ENCODE measurements at places on chromosomes 6 and 20. TPM values are rescaled to one million over a fixed set of nuclear protein-coding genes. Genes with fewer than 3 reads are reported as not detected.

The FAM217A gene
- not detected for total RNA-seq

The ULBP3 gene
- 3.1 TPM for total RNA-seq

DNA sequence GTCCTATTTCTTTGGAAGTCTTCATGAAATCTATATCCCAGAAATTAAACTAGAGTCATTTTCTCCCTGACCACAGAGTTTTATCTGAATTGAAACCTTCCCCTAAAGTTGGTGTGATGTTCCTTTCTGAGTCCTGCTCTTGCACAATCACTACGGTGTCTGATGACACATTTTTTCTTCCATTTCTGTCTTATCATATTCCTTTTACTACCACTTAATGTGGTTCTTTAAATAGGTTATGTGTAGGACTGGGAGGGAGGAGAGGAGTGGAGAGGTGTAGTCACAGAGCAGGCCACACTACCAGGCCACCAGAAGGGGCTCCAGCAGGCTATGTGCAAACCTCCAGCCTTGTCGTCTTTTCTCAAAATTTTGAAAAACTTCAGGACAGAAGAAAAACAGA lies 39.7 kb upstream of the ATXN1 start:
- DNase-seq, result no peak

DNA sequence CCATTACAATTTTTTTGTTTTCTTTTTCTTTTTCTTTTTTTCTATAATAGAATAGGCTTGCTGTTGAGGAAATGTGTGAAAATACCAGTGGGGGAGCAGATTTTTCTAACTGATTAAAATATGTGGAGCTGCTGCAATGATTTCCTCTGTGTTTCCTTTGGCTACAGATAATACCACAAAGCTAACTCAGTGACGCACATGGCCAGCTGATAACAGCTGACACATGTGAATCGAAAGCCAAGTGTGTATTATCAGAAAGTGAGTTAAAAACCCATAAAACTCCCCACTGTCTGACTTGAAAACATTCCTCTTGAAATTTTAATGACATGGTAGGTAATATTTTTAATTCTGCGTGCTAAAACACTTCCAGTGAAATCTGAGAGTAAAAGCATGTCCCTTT lies 70.8 kb upstream of the AHI1 start:
- DNase-seq, result no peak

DNA sequence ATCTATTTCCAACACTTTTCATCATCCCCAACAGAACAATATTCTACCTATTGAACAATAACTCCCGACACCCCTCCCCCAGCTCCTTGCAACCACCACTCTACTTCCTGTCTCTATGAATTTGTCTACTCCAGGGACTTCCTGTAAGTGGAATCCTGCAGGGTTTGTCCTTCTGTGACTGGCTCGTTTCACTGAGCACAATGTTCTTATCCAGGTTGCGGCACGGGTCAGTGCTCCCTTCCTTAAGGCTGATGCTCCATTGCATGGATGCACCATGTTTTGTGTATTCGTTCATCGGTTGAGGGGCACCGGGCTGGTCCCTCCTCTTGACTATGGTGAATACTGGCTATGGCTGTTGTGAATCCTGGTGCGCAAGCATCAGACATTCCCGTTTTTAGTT lies 163.2 kb downstream of the TBXT start:
- DNase-seq, result no peak

The PGC gene
- total RNA-seq, result not detected

The HEY2 gene
- total RNA-seq, result 3.3 TPM

The SNAP25 gene
- 0.22 TPM for total RNA-seq

- no peak for DNase-seq
Observed at GRCh38 chr6:109102762-109103161, 7.5 kb downstream of the CEP57L1 start.

- DNase-seq, result no peak
Observed at GRCh38 chr6:43951756-43952675, 175.2 kb downstream of the MRPL14 start.

The DCDC2 gene
- total RNA-seq, result not detected

- DNase-seq, result no peak
Observed at GRCh38 chr6:98777762-98778161, 56.6 kb upstream of the POU3F2 start.

The SYTL3 gene
- total RNA-seq, result 4.1 TPM

- DNase-seq, result no peak
Observed at GRCh38 chr6:56862415-56863175, 92.3 kb upstream of the BEND6 start.

The RAMACL gene
- 10.8 TPM for total RNA-seq

DNA sequence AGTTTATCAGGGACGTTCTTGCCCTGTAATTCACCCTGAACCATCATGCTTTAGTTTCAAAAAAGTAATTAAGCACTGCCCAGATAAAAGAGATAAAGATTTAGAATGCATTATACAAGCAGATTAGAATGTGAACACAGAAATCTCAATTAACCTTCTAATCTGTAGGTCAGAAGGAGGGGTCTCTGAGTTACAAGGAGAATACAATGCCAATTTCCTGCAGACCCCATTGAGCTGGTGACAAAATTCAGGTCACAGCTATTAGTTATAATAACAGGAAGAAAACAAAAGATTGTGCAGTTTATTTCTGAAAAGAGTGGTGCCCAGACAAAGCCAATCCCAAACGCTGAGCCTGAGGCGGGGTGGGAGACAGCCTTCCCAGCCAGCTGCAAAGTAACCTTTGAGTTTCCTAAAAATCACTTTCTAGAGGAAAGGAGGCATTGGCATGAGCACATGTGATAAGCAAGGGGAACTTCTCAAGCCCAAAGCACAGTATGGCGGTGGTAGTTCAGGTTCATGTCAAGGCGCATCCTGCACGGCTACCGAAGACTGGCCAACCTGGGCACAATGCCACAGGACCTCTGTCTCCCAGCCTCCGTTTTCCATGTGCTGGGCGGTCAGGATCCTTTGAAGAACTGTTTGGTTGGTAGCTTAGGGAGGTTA lies 192.5 kb downstream of the TTLL2 start:
- DNase-seq, result no peak

DNA sequence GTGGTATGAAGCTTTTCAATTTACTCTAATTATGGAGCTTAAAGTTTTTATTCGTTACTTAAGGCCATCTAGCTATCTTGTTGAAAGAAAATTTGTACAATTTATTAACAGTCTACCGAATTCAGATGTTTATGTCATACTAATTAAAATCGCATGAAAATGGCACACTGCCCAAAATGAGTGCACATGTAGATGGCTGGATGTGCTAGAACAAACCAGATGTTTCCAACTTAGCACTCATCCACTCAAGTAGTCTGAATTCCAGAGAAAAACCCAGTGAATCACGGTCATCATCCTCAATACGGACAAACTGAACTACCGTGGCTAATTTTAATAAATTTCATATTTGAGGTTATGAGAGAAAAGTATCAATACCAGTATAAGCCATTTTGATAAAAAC lies 70.4 kb downstream of the COL12A1 start:
- DNase-seq, result no peak

GRCh38 chr6:27547157-27548075 lies 74.5 kb upstream of the ZNF184 start:
- DNase-seq, result no peak

DNA sequence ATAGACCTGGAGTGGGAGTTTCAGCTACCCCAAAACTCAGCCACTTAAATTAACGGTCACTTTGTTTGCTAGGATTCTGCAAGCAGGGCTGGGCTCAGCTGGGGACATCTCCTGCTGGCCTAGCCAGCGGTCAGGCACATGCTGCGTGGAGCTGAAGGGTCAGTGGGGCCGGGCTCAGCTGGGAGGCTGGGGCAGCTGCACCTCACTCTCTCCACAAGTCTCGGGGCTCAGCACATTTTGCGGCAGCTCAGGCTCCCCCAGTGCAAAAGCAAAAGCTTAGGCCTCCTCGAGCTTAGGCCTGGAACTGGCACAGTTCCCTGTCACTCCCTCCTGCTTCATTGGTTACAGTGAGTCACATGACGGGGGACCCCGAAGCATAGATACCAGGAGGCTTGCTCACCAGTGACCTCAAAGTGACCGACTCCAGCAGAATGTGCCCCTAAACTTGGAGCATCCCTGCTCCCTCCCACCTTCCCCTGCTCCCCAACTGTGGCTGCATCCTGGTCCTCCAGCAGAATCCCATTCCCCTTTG lies 80.6 kb upstream of the CST7 start:
- DNase-seq, result no peak

The CDH4 gene
- 2.3 TPM for total RNA-seq

DNA sequence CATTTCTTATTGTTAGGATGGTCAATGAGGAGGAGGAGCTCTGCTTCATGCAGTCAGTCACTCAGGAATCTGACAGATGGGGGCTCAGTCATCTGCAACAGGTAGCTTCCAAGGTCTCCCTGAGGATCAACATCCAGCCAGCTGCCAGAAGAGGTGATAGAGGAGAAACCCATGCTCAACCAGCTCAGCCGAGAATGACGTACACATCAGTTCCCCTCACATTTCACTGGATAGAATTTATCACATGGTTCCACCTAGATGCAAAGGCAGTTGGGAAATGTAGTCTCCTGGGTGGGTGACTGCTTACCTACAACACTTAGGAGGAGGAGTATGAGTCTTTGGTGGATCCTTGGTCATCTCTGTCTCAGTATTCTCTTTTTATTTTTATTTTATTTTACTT lies 144.5 kb downstream of the CEBPB start:
- no peak for DNase-seq

DNA sequence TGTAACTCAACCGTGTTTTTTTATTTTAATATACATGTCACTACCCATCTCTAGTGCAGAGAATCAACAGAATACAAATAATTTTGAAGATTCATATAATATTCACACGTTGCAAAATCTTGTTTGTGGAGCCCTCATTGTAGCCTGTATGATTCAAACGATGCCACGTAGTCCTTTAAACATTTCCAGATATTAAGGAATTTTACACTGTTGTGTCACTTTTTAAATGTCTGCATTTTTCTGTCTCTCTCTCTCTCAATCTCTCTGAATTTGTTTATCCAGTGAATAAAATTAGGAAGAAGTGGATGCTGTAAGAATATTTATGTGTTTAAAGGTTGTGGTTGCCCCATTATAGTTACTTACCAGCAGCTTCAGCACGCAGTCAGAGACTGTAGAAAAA lies 262.0 kb downstream of the PAX1 start:
- DNase-seq, result no peak

- no peak for DNase-seq
Observed at GRCh38 chr6:130725551-130725950, 101.7 kb upstream of the SMLR1 start.

The KCNK5 gene
- 18.6 TPM for total RNA-seq

- peak; percentile 20 for DNase-seq
Observed at GRCh38 chr20:12970372-12970821, 38.4 kb upstream of the SPTLC3 start.

The EDN3 gene
- not detected for total RNA-seq

GRCh38 chr20:18712882-18713281 lies 100.7 kb upstream of the SCP2D1 start:
- DNase-seq, result no peak

The ATP9A gene
- total RNA-seq, result 47.4 TPM

DNA sequence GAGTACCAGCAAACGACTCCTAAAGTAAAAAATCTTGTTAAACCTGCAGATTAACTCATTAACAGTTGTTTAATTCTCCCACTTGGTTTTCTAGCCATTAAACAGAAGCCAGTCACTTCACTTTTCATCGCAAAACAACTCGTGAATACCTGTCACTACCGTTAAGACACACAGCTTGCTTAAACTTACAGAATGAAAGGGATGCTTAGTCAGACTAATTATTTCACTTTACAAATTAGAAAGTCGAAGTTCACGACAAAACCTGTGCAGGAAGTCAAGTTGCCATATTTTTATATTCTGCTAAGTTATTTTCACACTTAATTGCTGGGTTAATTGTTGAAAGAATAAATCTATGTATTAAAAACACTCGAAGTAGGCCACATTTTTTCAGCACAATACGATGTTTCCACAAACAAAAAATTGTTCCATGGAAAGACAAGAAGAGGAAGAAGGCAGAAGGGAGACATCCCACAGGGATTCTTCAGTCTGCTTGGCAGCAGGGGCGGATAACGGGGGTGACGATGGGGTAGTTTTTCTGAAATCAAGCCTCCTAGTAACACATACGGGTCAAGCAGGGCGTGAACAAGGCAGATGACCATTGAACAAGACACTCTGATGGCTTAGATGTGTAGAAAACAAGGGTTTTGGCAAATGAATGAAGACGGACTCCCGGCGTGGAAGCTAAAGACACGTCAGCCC lies 933 bp downstream of the SSR1 start:
- DNase-seq, result no peak

GRCh38 chr6:26457264-26457805 lies 420 bp upstream of the BTN2A1 start:
- no peak for DNase-seq

The OARD1 gene
- total RNA-seq, result 25.6 TPM

- DNase-seq, result no peak
Observed at GRCh38 chr20:16608277-16608650, 35.0 kb upstream of the KIF16B start.

The HLA-DMA gene
- 40.8 TPM for total RNA-seq

GRCh38 chr20:42255821-42256220 lies 637.6 kb upstream of the CHD6 start:
- DNase-seq, result no peak

The PXT1 gene
- not detected for total RNA-seq

DNA sequence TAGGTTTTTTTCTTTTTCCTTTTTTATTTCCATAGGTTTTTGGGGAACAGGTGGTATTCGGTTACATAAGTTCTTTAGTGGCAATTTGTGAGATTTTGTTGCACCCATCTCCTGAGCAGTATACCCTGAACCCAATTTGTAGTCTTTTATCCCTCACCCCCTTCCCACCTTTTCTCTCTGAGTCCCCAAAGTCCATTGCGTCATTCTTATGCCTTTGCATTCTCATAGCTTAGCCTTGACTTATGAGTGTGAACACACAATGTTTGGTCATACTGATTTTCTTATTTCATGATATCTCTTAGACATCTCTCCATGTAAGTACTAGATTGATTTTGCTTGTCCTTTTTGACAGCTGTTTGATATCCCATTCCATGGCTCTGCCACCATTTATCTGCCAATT lies 27.2 kb downstream of the TGM3 start:
- no peak for DNase-seq

The TP53TG5 gene
- not detected for total RNA-seq

The DEFB124 gene
- not detected for total RNA-seq

DNA sequence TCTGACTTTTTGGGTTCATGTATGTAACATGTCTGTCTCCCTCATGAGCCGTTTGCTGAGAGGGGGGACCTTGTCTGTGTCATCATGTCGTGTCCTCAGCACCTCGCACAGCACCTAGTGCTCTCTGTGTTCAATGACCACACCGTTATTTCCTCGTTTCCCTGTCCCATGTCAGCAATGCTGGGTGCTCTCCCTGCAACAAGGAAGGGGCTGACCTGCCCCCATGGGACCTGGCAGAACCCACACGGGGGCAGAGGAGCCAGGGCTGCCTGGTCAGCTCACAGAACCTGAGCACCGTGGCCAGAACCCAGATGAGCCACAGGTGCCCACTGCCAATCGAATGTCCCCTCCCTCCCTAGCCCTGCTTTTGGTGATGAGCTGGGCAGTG lies 7.3 kb downstream of the ADA start:
- no peak for DNase-seq

Measured in tibial nerve (tissue), 4 donors.